ENCODE measurements at places on chromosomes 7 and 10.

DNA sequence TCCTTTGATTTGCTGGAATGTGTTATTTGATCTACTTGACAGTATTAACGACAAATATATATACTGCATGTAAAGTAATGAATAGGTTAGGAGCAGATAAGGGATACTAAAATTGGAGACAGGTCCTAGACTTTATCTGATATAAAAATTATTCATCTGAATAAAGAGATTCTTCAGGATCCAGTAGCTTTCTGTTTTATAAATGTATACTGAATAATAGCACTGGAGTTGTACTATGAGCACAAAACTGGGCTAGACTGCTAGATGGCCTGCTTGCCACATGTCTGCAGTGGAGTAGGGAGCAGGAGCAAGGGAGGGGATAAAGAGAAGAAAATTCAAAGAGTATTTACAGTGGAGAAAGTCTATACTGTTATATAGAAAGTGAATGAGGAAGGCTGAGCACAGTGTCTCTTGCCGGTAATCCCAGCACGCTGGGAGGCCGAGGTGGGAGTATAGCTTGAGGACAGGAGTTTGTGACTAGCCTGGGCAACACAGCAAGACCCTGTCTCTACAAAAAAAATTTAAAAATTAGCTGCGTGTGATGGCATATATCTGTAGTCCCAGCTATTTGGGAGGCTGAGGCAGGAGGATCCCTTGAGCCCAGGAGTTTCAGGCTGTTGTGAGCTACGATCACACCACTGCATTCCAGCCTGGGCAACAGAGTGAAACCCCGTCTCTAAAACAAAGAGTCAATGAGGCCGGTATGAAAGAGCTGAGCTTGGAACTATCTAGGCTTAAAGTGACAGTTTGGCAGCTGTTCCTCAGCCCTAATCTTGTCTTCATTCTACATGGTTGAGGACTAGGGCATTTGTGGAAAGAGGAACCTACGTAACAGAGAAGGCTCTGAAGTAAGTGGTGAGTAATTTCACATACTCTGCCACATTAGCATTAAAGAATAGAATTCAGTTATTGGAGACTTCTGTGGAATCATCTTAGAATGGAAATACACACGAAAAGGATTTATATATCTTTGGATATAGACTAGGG lies 41.8 kb downstream of the CD36 start:
- no peak for DNase-seq

GRCh38 chr7:129958643-129959470 lies 6.1 kb upstream of the UBE2H start:
- DNase-seq = peak; percentile 86

DNA sequence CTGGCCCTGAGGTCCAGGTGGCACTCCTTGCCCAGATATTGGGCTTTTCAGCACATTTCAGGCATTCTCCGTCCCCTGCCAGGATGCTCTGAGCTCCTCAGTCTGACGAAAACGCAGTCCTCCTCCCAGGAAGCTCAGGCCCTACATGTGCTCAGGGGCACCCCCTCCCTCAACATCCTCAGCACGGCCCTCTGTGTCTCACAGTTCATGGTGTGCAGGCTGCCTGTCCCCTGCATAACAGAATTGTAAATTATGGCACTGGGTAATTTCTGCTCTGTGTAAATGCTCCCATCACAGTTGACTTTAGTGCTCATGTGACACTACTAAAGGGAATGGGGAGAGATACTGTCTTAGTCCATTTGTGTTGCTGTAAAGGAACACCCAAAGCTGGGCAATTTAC lies 563.8 kb downstream of the DNAJB6 start:
- no peak for DNase-seq

GRCh38 chr10:71193516-71193915 lies 18.9 kb upstream of the UNC5B start:
- DNase-seq = no peak

DNA sequence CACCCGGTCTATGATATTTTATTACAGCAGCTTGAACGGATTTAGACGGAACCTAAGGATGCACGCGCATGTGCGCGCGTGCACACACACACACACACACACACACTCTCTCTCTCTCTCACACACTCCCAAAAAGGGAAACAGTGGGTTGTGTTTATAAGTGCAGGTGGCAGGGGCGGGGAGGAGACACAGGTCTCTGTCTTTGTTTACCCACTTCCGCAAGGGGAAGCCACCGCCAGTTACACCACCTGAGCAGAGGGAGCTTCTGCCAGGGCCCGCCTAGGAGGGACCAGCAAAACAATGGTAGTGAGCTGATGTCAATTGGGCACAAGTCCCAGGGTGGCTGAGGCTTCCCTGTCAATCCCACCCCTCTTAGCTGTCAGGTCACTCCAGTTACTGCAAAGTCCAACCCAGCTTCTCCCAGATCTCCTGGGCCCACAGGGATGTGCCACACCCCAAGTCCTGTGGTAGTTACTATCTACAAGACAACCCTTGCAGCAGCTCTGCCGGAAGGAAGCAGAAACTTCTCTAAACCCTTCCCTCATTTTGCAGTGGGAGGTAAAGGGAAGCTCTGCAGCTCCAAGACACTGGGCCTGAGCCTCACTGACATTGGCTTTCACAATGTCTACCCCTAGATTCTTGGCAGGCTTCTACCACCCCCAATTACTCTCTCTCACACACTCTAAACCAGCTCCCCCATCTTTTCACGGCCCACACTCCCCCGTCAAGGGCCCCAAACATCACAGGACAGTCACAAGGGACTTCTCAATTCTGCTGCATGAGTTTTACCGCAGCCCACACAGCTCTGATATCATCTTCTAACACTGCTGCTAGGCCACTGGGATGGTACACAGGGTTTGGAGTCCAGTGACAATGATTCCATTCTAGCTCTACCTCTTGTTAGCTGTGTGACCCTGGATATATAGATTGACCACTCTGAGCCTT lies 17.6 kb downstream of the ANXA11 start:
- DNase-seq = no peak

- DNase-seq = no peak
Observed at GRCh38 chr10:126090443-126090842, 194.1 kb downstream of the FANK1 start.

- DNase-seq = peak; percentile 93
Observed at GRCh38 chr10:14478604-14479003, 147.9 kb upstream of the FRMD4A start.

DNA sequence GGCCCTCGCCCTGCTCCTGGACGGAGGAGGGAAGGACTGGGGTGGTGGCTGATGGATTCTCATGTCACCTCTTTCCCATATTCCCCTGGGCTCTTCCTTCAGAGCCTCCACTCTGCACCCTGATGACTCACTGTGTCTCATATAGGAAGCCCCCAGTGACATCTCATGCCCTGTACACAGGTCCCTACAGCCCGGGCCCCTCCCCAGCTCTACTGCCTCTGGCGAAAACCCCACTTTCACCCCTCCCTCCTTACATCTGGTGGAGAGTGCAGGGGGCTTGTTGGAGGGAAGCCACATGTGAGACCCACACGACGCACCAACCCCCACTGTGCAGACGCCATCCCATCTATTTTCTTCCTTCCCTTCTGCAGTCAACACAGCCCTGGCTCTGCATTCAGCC lies 72.8 kb upstream of the ZNF479 start:
- DNase-seq = no peak

DNA sequence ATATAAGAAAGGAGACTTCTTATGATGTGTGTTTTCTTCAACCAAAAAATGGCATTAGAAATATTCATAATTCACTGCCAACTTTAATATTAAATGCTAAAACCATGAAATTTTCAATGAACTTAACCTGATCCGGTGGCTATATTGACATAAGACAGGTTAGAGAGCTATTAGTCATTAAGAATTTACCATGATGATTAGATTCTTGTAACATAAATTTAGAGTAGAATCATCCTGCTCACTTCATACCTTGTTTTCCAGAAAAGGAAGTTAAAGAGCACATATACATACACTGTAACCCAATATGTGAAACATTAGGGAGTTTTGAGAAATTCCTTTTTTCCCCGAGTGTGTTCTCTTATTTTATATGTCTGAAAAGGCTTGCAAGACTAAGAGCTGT lies 430.3 kb upstream of the SEMA3A start:
- no peak for DNase-seq

- DNase-seq = no peak
Observed at GRCh38 chr7:44750921-44751571, 2.4 kb downstream of the ZMIZ2 start.

GRCh38 chr10:14879928-14880193 lies 1.2 kb downstream of the SUV39H2 start:
- DNase-seq = no peak

- DNase-seq = peak; percentile 17
Observed at GRCh38 chr10:60810437-60811182, 32.3 kb downstream of the CDK1 start.

DNA sequence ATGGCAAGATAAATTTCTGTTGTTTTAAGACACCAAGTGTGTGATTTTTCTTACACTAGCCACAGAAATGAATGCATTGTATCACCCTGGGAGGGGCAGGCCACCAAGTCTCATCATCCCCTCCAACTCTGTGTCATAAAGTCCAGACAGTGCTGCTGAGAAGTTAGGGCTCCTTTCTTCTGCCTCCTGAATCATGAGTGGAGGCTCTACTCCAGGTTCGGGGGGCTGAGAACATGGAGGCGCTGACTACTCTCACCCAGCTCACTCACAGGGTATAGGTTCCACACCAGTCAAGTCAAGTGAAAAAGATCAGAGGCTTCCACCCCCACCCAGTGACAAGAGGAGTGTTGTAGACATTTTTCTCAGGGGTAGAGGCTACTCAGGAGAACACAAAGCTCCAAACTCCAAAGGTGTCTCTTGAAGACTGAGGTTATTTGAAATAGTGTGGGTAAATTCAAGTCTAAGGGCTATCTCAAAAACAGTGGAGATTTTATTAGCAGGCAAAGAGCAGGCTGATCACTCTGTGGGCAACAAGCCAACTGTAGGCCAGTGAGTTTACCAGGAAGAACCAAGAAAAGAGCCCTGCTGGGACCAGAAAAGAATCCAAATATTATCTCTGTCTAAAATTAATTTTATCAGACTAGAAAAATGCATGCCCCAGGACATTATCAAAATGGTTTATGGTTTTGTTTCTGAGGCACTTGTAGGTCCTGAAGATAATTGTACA lies 118.6 kb upstream of the RET start:
- DNase-seq = no peak

GRCh38 chr7:76358011-76358480 lies 745 bp downstream of the YWHAG start:
- DNase-seq = peak; percentile 67

DNA sequence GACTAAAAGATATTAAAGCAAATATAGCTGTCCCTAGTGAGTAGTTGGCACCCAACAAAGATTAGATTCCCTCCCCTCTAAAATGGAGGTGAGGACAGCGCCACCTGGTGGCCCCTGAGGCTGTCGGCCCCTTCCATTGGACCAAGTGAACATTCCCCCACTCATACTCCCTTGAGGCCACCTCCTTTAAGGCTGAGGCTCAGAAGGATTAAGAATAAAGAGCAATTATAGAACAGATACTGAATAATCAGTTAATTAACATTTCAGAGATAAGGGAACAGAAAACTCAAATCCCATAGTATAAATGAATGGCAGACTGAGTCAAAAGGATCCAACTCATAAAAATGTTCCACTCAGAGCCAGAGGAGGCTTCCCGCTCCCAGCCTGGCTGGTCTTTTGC lies 130.4 kb upstream of the GHITM start:
- peak; percentile 24 for DNase-seq

DNA sequence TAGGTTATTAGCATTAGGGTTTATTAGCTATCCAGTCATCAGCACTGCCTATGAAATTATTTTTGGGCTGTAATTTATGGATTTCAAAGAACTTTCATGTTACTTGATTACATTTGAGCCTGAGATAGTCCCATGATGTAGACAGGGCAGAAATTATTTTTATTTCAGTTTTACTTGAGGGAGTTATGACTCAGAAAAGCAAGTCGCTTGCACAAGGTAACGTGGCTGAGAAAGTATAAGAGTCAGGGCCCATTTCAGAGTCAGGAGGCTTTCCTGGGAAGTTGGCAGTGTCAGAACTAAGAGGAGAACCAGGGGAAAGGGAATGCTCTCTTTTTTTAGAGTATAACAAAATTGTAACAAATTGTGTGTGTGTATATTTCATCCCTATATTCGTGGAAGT lies 16.5 kb downstream of the GATA3 start:
- DNase-seq = no peak

- DNase-seq = no peak
Observed at GRCh38 chr10:120887482-120887881, 36.3 kb downstream of the WDR11 start.

DNA sequence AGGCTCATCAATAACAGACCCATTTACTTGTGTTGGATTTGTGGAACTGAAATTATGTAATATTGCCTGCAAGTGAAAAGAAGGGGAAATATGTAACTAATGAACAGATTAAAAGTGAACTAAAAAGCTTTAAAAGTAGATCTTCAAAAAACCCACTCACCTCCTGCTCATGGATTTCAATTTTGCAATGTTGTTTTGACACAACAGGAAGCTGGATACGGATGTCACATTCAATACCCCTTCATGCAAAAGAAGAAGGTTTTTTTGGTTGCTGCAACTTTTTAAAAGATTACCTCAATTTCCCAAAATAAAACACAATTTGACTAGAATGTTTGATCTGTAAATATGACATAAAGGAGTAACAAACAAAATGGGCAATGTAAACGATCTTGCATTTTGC lies 3.3 kb downstream of the MKI67 start:
- no peak for DNase-seq

- DNase-seq = no peak
Observed at GRCh38 chr10:43354330-43354635, 17.2 kb upstream of the FXYD4 start.

GRCh38 chr7:151340794-151341356 lies 737 bp upstream of the NUB1 start:
- DNase-seq = no peak

DNA sequence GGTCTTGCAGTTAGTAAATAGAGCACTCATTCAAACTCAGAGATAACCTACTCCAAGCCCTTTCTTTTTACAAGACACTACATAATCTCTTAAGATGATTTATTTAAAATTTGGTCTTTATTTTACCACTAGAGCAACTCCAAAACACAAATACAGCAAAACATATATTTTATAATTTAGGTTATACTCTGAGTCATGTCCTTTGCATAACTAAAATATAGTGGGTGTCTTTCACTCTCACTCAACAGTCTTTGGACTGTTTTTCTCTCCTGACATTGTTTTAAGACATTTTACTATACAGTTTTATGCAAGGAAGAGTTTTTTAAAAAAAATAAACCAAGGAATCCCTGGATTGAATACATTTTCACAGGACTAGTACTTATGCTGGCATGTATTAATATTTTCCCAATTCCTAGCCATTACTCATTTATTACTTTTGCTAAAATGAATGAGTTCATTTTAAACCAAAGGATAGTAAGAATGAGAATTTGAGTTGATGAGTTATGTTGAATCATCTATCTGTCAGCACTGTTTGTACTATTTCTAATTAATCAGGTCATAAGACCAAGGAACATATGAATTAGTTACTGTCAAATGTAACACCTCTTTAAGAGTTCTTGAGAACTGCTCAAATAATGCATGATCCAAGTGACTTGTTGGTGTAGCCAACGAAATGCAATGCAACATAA lies 303.1 kb upstream of the FZD1 start:
- DNase-seq = no peak

All from adipocyte (in vitro differentiated cells).